ENCODE measurements at places on chromosomes 1 and 21. TPM values are rescaled to one million over a fixed set of nuclear protein-coding genes. Genes with fewer than 3 reads are reported as not detected.

DNA sequence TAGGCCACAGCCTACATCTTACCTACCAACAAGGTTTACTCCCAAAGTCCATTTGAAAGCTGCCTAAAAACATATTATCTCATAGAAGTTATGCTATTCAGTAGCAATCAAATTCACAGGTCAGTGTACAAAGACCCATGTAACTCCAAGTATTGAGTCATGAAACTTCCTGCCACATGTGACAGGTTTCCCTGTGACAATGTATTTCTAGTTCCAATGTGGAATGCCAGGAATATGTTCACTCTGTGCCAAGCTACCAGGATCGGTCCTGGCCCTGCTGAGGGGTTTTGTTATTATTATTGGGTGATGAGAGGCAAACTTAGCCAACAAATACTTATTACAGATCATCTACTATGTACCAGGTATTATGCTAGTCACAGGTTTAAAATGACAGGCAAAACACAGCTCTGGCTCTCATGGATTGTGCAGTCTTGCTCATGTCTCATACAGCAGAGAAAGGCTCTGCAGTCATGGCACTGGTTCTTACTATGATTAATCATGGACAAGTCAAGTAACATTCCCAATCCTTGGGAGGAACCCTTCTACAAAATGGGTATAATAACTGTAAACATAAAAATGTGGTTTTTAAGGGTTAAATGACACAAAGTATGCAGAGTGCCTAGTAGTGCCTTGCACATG lies 22.5 kb downstream of the DPH5 start:
- no peak overlapping the region for H3K4me3 ChIP-seq
- no peaks in the 10 kb centered on the region for H3K27me3 ChIP-seq
- no peak overlapping the region for H3K27ac ChIP-seq
- DNase-seq: no peak
- peaks cover 8% of the 10 kb centered on the region for H3K36me3 ChIP-seq

Gene DNASE2B
- total RNA-seq: not detected

DNA sequence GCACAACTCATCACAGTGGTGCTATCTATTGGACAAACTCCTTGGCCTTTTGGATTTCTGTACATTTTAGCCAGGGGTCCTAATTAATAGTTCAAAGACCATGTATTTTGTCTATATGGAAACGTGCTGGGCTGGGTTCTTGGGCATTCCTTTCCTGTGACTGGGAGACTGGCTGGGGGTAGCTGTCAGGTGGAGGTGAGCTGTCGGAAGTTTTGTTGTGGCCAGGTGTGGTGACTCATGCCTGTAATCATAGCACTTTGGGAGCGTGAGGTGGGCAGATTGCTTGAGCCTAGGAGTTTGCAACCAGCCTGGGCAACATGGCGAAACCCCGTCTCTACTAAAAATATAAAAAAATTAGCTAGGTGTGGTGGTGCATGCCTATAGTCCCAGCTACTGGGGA lies 392.4 kb downstream of the RPS6KC1 start:
- no peak overlapping the region for H3K27ac ChIP-seq
- no peaks in the 10 kb centered on the region for H3K36me3 ChIP-seq

DNA sequence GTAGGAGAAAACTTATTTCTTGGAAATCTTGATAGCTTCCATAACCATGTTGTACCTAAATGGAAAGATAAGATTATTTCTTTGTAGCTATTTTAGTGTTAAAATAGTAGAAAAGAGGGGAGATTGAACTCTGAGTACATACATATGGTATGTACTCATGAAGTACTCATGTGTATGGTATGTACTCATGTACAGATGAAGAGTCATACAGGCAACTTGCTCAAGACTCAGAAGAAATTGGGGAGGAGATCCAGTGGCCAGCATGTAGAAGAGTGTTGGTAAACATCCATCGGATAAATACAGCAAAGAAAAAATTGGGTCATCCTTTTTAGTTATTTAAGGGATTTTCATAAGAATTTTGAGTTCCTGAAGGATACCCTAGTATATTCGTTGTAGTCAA lies 29.0 kb downstream of the MDM4 start:
- DNase-seq: no peak
- no peaks in the 10 kb centered on the region for H3K27me3 ChIP-seq
- no peak overlapping the region for H3K27ac ChIP-seq
- H3K4me1 ChIP-seq: no peaks in the 10 kb centered on the region

DNA sequence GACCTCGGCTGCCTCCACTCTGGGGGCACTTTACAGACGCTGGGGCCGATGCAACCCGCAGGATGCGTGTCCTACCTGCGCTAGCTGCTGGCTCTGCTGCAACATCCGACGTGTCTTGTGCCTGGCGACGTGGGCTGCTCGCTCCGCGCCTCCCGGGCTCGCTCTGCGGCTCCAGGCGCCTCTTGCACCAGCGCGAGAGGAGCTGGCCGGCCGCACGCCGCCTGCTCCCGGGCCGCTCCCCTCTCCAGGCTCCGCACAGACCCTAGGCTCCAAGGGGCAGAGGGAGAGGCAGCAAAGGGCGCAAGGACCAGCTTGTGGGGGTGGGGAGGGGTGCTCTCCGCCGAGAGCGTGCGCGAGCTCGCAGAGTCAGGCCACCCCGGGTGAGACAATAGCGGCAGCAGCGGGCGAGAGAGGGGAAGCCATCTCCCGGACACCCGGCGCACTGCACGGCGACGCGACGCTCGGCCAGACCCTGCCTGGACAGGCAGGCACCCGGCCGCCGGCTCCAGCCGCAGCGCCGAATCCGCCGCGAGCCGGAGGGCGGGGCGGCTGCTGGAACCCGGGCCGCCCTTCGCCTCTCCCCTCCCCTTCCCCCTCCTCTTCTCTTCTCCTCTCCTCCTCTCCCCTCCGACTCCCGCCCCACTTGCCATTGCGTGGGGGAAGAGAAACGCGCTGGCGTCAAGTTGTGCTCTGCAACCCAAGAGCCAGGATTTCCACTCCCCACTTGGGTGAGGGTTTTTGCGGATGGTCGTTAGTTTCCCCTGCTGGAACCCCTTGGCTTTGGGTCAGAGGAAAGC lies at the start of gene PIK3C2B:
Gene PIK3C2B (minus strand): TSS at position 525 of the 797 bp plus-strand sequence. CDS start 25,003 bp downstream, outside the sequence.
- H3K27ac ChIP-seq: peak within 1 kb of the TSS; percentile 98
- no peaks in the 10 kb centered on the region for H3K36me3 ChIP-seq
- peak within 1 kb of the TSS; percentile 64 for H3K4me3 ChIP-seq
- H3K27me3 ChIP-seq: no peaks in the 10 kb centered on the region

Gene GCLM
- total RNA-seq: 6.4 TPM

- no peak overlapping the region for H3K4me3 ChIP-seq
- no peak for DNase-seq
- peak overlapping the region; percentile 34 for H3K27ac ChIP-seq
- no peaks in the 10 kb centered on the region for H3K27me3 ChIP-seq
- H3K36me3 ChIP-seq: no peaks in the 10 kb centered on the region
Measured at GRCh38 chr1:116853680-116854402, 55.9 kb upstream of the PTGFRN start.

GRCh38 chr1:64229307-64229706 lies 25.9 kb downstream of the UBE2U start:
- no peak overlapping the region for H3K4me3 ChIP-seq
- no peak overlapping the region for H3K27ac ChIP-seq
- H3K4me1 ChIP-seq: no peaks in the 10 kb centered on the region
- no peaks in the 10 kb centered on the region for H3K36me3 ChIP-seq

Gene B3GALT2
- total RNA-seq: 11.1 TPM

DNA sequence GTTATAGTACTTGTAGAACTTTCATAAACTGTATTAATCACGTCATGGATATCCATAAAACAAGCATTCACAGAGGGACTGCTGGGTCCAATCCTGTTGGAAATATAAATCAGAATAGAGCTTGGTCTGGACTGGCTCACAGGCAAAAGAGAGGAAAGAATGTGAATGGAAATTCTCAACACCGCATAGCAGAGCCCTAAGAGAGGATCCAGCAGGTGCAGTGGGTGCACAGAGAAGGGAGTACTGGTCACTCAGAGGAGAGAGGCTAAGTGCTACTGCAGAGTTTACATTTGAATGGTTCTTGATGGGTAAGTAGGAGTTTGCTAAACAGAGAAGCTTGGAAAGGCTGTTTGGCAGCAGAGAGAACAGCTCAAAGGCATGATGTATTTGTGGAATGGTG lies 231.7 kb downstream of the PAPPA2 start:
- no peak for DNase-seq
- no peak overlapping the region for H3K4me3 ChIP-seq
- no peaks in the 10 kb centered on the region for H3K36me3 ChIP-seq
- H3K4me1 ChIP-seq: peaks cover 62% of the 10 kb centered on the region
- H3K27ac ChIP-seq: peak overlapping the region; percentile 87

- no peak overlapping the region for H3K4me3 ChIP-seq
- peaks cover 19% of the 10 kb centered on the region for H3K36me3 ChIP-seq
- H3K4me1 ChIP-seq: no peaks in the 10 kb centered on the region
- no peak for DNase-seq
Measured at GRCh38 chr1:243420016-243420945, 164.4 kb downstream of the SDCCAG8 start.

Gene GBP4
- 3.1 TPM for total RNA-seq

DNA sequence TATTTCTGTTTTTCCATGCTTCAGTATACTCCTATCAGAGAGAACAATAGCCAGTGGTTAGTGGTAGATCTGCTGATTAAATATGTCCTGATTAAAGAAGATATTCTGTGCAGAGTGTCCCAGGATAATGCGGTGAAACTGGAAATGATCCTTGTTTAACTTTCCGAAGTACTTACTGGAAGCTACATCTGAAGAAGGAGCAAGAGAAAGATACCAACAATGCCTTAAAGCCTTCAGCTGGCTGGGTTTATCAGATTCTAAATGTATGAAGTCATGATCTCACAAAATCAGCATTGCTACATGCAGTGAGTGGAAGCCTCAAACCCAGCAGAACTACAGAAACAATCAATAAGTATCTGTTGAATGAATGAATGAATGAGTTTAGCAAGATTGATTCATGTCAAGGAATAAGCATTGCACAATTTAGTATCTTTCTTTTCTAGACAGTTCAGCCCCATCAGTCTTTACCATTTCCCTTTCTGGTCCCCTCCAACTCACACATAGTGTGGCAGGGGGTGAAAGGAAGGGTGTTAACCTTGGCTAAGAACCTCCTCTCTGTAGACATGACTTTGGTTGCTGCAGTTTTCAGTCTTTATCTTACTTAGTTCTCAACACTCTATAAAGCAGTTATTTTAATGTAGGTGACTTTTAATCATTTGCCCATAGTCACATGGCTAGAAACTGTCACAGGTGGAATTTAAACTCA lies 24.7 kb upstream of the DNASE2B start:
- no peaks in the 10 kb centered on the region for H3K36me3 ChIP-seq
- no peak overlapping the region for H3K4me3 ChIP-seq
- no peak for DNase-seq

- no peaks in the 10 kb centered on the region for H3K27me3 ChIP-seq
- H3K36me3 ChIP-seq: no peaks in the 10 kb centered on the region
- DNase-seq: no peak
- H3K4me1 ChIP-seq: no peaks in the 10 kb centered on the region
- H3K4me3 ChIP-seq: no peak overlapping the region
Measured at GRCh38 chr1:159338018-159338417, 35.9 kb downstream of the FCER1A start.

All from sigmoid colon (tissue), 7 donors.